ENCODE measurements at places on chromosomes 7 and 10. TPM values are rescaled to one million over a fixed set of nuclear protein-coding genes. Genes with fewer than 3 reads are reported as not detected.

Gene UNCX
- total RNA-seq: not detected

GRCh38 chr10:113063043-113063967 is 113.3 kb downstream of the TCF7L2 start:
- no peak for DNase-seq

DNA sequence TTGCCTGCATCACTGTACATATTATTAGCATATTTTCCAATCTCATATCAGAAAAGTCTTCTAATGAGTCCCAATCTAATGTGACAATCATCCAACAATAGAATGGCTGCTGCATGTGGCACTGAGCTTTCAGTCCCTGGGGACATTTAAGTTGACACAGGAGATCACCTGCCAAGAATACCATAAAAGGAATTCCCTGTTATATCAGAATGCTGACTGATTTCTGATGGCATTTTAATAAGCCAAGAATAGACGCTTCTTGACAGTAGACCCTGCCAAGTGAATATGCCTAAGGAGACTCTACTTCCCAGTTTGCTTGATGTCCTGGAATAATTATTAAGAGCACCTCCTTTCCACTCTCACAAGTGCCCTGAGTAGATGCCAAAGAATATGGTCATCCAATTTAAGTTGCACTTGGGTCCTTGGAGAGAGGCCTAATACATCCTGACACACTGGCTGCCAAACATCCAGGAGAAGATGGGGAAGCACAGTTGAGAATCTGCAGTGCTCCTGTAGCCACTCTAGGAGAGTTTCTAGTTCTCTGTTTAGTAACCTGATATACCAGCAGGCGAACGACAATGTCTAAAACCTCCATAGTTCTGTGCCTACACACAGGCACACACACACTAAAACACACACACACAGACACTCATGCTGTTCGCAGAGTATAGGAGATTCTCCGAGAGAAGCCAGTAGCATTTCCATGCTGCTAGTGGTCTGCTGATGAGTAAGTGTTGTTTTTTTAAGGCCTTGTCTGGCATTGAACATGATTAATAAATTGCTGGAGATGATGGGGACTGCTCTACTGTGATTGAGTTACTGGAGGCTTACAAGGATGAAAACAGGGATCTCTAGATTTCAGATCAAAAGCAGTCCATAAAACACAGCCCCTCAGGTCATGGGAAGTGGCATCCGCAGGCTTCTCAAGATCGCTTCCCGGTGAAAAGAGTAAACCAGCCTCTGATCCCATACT is 369.6 kb downstream of the KCNMA1 start:
- DNase-seq: no peak

Gene PDE1C
- 109 TPM for total RNA-seq

Gene METTL27
- 8.5 TPM for total RNA-seq
